NCI-H187 (cell line): ENCODE measurements at places on chromosomes 3 and 15.

DNA sequence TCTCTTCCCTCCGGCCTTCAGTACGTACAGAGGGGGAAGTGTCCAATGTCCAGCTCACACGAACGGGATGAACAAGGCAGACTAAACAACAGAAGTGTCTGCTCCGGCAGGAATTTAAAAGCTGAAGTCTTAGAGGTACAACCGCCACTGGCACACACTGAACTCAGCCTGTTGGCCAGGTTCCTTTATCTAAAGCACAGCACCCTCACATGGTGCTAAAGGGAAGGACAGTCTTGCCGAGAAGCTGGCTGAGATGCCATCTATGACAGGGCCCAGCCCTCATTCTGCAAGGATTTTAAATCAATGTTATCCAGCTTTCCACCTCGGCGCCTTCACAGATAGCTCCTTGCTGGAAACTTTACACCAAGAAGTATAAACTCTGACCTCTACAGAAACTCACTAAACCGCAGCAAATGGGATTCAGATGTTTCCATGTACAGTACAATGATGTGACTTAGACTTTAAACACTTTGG lies 2.8 kb downstream of the ADAMTS17 start:
- DNase-seq: no peak

- DNase-seq: no peak
Observed at GRCh38 chr15:96896766-96897165, 566.3 kb downstream of the NR2F2 start.

DNA sequence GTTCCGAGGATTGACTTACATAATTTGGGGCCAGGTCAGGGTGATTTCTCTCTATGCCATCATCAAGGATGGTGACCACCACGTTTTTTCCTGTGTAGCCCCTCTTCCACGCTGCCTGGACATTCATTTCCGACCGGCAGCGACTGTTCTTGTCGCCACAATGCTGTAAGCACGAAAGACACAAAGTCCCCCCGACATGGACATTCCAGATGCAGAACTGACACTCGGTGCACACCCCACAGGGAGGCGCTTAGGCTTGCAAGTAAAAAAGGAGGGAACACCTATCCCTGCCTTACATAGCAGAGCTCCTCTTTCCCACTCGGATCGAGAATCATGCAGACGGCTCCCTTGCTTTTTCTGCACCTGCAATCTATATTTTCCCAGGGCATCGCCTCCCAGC lies 58.2 kb downstream of the PCSK6 start:
- no peak for DNase-seq

DNA sequence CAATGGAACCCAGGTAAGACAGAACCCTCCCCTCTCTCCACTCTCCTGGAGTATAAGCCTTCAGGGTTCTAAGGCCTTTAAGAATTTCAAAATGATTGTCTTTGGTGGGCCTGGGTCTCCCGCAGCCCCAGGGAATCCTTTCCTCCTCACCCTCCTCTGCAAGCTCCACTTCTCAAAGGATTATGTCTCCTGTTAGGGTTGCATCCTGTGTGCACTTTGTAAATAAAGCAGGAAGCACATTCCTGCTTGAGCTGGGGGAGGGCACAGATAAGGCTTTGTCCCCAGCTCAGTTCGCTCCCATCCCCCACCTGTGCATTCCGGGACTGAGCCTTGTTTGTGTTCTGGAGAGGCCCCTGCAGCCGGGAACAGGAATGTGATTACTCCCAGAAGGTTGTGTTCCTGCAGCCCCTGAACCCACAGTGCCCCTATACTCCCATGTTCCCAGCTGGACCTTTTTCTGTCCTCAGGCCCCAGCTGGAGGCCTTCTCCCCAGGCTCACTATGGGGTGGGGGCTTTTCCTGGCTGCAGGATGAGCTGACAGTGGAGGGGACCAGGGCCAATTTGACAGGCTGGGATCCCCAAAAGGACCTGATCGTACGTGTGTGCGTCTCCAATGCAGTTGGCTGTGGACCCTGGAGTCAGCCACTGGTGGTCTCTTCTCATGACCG lies 9.5 kb downstream of the TYRO3 start:
- DNase-seq: no peak

DNA sequence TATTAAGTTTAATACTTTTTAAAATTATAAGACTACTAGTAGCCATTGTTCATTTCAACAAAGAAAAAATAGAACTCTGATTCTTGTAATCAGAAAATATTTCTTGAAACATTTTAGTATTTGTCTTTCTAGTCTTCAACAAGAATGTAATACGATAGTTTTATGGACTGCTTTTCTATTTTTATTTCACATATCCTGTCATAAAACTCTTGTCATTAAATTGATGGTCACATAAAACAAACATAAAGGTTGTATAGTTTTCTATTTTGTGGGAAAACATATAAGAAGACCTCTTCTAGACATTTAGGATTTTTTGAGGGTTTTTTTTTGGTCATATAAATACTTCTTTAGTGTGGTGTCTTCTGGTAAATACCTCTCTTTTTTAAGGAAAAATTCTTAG lies 62.4 kb downstream of the ATP2C1 start:
- DNase-seq: no peak

DNA sequence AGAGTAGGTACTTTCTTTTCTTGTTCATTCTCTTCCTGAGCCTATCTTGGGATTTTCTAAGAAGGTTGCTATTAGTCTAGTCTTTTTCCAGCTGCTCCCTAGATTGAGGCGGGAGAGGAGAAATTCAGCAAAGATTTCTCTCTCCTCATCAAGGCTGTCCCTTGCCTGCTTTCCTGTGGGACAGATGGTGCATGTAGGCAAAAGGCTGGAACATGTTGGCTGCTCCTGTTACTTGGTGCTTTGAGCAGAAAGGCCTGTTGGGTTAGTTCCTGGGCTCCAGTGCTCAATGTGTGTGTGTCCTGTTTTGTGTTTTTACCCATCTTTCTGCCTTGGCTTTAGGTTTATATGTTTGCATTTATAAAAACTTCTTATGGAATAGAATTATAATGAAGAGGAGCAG lies 9.1 kb upstream of the SNRPN start:
- no peak for DNase-seq

DNA sequence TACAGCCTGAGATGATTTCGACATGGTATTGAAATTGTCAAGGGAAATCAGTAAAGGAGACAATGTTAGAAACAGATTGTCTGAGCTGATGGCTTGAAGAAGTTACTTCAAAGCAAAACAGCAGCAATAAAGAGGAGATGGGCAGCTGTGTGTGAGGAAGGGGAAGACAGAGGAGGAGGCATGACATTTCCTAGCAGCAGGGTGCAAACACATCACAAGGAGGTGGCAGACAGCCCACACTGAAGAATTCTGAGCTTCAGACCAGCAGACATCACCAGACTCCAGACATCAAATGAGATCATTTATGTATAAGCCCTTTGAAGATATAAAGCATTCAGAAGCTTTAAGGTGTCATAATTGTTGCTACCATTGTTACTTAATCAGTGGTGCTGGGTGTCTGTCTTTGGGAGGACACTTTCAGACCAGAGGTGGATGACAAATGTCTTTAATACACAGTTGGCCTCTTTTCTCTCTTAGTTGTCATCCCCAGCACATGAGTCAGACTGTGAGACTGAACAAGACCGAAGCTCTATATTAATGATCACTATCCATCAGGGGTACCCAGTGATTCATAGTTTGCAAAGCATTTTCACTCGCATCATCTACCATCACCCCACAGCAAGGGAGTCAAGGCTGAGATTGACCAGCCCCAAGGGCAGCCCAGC lies 203.9 kb downstream of the MINAR1 start:
- DNase-seq: no peak

DNA sequence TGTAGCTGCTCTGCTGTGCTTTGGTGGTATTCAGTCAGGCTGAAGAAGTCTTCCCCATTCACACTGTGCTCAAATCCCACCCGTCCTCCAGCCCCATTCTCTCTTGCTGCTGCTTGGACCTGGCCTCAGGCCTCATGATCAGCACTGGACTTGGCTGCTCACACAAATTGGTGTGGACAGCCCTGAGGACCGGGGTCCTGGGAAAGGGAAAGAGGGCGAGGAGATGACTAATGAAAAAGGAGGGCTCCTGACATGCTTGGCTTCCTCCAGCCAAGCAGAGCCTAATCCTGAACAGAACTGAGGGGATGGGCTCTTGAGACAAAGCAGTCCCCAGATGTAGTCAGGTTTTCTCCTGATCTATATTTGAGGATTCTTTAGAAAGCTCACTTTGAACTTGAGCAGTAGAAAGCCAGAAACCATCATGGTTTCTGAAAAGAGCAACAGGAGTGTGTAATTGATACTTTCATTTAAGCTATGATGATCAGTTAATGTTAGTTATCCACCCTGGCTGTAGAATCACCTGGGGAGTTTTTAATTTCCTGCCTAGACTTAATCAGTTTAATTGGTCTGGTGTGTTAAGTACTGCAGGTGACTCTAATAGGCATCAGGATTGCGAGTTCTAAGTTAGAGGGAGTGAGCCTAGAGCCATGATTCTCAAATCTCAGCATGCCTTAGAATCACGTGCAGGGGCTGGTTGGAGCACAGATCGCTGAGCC lies 79.4 kb upstream of the THBS1 start:
- DNase-seq: no peak

DNA sequence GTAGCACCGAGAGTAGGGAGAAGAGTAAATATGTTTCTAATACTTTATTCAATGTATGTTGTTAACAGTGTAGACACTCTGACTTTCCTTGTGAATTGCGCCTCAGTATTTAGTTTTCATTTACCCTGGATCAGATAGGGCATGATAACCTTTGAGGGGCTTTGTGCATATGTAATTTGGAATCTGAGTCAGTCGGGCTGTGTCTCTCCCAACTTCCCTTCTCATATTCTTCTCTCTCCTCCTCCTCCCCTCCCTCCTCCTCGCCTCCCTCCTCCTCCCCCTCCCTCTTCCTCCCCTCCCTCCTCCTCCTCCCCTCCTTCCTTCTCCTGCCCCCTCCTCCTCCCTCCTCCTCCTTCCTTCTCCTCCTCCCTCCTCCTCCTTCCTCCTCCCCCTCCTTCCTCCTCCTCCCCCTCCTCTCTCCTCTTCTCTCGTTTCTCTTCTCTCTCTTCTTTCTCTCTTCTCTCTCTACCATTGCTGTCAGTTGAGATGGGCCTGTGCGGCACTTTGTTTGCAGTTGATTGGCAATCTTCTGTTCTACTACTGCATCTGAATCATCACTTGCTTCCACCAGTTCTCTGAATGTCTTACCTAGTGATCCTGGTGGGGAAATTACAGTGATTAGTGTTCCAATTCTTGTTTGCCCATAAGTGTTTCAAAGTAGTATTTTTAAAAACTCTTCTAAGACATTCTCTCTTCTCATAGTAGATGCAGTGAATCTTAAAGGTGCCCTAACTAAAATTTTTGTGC lies 162.3 kb downstream of the PGPEP1L start:
- no peak for DNase-seq

GRCh38 chr3:185778094-185778493 lies 46.7 kb downstream of the IGF2BP2 start:
- no peak for DNase-seq

- no peak for DNase-seq
Observed at GRCh38 chr15:60660290-60661051, 181.5 kb upstream of the ICE2 start.

DNA sequence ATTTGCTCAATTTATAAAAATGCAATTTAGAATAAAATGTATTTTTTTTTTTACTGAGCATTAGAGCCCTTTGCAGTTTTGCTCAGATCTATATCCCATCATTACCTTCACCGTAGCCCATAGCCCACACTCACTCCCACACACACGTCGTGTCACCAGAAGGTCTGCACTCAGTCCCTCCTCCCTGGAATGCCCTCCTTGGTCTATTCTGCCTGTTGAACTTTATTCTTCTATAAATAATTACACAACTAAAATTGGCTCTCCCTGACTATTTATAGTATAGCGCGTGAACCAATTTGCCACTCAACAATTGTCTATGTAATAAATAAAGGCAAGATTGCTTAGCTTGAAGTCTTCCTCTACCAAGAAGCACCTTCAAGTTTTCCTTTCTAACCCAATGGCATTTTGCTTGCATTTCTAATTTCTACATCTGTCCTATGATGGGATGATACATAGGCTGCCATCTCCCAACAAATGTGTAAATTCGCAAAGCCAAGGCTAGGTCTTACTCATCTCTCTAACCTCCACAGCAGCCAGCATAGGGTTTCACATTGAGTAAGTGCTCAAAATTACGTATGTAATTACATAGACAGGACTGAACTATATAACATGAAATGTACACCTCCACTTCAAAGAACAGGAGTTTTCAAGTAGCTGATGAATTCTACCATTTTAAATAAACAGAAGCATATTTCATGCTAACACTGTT lies 172.0 kb upstream of the HES1 start:
- no peak for DNase-seq

GRCh38 chr15:70327856-70328678 lies 230.3 kb upstream of the TLE3 start:
- DNase-seq: no peak

DNA sequence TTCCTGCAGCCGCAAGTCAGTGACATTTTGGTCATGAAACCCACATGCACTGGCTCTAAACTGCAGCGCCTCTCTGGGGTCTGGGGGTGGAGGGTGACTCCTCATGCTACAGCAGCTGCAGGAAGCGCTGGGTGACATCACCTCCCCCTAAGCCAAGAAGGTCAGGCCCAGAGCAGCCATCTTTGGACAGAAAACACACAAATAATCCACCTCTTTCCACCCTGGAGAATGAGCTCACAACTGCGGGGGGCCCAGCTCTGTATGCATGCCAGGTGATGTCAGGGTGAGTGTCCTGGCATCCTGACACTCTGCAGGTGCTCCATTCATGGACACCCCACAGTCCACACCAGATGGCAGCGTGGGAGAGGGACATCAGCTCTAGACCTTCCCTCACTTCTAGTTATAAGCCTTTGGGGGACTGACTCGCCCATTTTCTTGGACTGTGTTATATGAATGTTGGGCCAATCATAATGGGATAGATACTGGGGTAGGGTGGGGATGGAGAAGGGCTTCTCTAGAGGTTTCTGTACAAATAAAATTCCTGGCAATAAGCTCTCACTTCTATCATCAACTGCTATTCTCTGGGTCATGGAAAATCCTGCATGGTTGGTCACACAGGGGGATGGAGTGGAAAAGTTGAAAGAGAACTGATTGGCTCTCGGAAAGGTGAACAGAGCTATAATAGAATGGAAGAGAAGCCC lies 70.7 kb upstream of the THBS1 start:
- DNase-seq: no peak

DNA sequence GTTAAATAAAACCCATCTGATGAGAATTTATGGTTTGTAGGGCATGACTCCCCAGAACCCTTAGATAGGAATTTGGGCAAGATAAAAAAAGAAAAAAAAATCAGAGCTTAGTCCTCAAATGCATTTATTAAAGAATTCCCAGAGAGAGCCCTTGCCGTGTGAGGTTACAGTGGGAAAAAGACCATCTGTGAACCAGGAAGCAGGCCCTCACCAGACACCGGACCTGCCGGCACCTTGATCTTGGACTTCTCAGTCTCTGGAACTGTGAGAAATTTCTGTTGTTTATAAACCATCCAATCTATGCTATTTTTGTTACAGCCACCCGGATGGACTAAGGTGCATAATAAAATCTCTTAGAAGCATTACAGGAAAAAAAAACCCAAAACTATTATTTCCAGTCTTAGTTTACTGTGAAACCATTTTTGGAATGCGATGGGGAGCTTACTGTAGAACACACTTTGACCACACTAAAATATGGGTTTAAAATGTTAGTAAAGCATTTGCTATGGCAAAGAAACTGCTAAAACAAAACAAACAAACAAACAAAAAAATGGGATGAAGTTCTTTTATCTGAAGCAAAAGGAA lies 72.2 kb downstream of the LEKR1 start:
- DNase-seq: no peak
